NCI-H1092 (cell line): ENCODE measurements at places on chromosomes 6 and 20.

- DNase-seq = no peak
Measured at GRCh38 chr6:160398674-160399271, 50.6 kb downstream of the SLC22A3 start.

DNA sequence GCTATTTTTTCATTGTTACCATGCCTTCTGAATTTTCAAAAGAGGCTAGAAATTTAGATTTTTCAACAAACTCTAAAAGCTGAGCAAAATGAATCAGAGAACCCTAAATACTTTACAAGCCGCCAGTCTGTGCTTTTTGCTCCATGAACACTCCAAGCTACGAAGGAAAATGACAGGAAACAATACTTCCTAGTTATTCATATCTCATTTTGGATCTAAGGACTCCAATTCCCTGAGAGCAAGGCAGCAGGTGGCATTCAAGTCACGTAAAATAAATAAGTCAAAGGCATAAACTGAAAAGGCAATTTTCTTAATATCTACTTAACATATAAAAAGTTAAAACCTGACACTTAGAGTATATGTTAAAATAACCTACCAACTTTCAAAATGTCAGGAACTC lies 50.6 kb downstream of the PDSS2 start:
- DNase-seq = no peak

DNA sequence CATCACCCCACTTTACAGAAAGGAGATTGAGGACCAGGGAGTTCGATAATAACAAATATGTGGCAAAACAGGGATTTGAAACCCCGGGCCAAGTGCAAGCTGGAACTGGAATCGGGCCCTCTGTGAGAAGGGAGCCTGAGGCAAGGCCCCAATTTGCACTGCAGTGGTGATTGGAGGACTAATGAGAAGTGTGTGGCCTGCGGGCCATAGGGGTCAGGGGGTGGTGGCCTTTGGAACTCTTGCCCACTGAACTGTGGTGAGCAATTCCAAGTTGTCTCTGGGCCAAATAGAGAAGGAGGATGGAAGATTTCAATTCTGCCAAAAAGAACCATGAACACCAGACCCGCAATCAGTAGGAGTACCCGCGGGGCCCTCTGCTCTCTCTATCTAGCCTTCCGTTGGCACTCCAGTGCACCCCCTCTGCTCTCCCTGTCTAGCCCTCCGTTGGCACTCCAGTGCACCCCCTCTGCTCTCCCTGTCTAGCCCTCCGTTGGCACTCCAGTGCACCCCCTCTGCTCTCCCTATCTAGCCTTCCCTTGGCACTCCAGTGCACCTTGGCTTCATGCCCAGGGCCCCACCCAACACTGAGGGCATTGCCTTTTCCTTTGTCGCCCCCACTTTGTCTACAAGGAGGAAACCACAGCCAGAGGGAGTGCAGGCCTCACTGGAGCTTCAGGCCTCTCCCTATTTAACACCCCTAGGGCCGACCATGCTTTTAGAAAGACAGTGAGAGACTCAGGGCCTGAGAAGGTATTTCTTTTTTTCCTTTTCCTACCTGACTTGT lies 6.0 kb upstream of the PTPRA start:
- no peak for DNase-seq

DNA sequence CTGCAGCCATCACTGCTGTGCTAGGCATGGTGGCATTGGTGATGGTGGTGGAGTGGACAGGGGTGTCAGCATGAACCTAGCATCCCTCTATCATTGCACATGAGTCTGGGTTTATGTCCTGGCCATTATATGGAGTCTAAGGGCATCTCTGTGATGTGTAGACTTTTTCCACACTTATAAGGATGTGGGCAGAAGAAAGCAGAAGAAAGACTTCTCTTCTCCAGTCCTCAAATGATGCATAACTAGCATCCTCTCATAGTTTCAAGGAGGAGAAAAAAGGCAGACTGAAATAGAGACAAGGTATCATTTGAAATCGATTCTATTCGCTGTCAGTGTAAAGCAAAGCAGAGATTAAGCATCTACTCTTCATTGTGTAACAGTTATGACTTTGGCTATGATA lies 140.0 kb upstream of the ATXN1 start:
- no peak for DNase-seq

- no peak for DNase-seq
Measured at GRCh38 chr6:105974986-105975385, 111.2 kb upstream of the PRDM1 start.

- DNase-seq = no peak
Measured at GRCh38 chr20:11852811-11853210, 64.9 kb upstream of the BTBD3 start.
